ENCODE measurements at places on chromosomes 2 and 18.

- DNase-seq: no peak
Observed at GRCh38 chr2:8310557-8311455, 371.1 kb upstream of the ID2 start.

- no peak for DNase-seq
Observed at GRCh38 chr2:119449521-119449920, 17.9 kb downstream of the TMEM37 start.

DNA sequence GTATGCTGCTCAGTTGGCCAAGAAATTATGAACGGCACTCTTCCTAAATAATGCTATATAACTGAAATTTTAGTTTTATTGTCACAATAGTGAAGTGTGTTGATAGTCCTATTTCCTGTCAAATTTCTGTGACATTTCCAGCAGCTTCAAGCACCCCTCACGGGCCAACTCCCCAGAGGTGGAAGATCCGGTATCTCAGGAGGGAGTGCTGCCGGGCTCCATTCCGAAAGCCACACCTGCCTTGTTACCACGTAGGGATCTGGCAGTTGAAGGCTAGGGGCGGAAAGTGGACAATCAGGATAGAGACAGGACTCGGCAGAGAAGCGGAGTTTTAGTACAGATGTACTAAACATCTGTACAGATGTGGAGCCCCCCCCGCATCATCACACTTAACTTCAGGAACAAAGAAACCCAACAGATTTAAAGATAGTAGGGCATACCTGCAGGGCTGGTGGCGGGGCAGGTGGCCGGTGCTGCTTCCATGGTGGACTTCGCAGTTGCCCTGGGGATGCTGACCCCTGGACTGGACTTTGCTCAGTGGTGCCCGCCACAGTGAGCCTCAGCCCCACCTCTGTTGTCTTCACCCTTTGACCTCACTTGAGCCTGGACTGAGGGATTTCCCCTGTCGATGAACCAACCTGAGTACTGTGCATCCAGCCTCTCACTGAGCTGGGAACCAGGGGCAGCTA is 22.3 kb downstream of the ASAP2 start:
- DNase-seq: no peak

DNA sequence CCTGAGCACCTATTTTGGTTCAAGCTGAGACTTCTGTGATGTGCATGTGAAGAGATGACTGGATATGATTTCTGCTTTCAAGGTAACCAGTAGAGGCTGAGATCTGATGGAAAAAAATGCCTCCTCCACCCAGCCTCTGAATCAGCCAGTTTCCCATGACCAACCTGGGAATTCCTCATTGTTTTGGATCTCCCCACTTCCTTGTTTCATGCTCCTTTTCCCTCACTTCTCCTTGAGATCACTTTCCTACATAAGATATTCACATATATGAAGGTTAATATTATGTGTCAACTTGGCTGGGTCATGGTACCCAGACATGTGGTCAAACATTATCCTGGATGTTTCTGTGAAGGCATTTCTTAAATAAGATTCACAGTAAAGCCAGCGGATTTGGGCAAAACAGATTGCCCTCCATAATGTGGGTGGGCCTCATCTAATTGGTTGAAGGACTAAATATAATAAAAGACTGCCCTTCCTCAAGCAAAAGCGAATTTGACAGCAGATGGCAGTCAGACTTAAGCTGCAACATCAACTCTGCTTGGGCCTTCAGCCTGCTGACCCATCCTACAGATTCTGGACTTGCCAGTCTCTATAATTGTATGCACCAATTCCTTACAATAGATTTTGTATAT is 379.4 kb downstream of the TNS1 start:
- DNase-seq: no peak

- DNase-seq: no peak
Observed at GRCh38 chr2:229857634-229858033, 64.2 kb downstream of the TRIP12 start.

DNA sequence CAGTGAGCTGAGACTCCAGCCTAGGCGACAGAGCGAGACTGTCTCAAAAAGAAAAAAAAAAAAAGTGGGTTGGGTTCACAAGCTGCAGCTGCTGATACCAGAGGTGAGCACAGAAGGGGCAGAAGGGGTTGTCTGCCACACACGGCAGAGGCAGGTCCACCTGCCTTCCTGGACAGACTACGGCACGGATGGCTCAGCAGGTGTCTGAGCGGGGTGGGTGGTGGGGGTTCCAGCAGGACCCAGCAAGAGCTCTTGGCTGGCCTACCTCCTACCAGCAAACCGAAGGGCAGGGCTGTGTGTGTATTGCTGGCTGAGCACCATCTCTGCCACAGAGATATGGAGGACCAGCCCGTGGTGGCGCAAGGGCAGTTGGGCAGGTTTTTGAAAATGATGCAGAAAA is 130.4 kb upstream of the ASB18 start:
- no peak for DNase-seq

- DNase-seq: peak; percentile 52
Observed at GRCh38 chr2:88874063-88874657, 182.7 kb downstream of the RPIA start.

- DNase-seq: no peak
Observed at GRCh38 chr2:95261602-95262001, 12.6 kb upstream of the PROM2 start.

- DNase-seq: no peak
Observed at GRCh38 chr18:1053331-1054315, 149.0 kb downstream of the ADCYAP1 start.

- DNase-seq: no peak
Observed at GRCh38 chr2:98253461-98254070, 92.7 kb upstream of the CNGA3 start.

DNA sequence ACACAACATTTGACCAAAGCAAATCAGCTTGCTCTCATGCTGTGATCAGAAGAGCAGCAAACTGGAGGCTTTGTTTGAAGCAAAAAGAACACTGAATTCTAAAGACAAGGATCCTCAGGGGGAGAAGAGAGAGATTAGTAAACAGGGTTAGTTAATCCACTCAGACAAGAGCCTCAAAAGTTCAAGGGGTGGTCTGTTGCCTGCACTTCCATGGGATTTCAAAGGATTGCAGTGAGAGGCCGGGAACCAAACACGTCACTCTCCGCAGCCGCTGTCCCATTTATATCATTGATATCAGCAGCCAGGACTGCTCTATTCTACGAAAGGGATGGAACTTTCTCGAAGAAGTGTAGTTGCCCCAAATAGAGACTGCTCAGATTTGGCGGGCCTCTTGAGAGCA is 97.8 kb upstream of the SP3 start:
- peak; percentile 65 for DNase-seq

DNA sequence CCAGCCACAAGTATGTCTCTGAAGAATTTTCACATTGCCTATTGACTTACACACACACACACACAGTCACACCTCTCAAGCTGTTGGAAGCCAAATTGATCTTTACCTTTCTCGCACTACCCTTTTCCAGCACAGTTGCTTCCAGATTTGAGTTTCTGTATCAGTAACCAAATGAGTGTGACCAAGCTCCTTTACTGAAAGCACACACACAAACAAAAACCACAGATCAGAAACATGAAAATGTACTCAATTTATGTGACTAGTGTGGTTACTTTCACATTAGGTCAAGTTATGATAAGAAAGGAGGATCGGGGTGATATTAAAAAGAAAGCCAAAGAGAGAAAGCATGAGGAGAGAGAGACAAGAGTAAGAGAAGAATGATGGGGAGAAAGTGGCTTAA is 993.9 kb upstream of the POU3F3 start:
- no peak for DNase-seq

DNA sequence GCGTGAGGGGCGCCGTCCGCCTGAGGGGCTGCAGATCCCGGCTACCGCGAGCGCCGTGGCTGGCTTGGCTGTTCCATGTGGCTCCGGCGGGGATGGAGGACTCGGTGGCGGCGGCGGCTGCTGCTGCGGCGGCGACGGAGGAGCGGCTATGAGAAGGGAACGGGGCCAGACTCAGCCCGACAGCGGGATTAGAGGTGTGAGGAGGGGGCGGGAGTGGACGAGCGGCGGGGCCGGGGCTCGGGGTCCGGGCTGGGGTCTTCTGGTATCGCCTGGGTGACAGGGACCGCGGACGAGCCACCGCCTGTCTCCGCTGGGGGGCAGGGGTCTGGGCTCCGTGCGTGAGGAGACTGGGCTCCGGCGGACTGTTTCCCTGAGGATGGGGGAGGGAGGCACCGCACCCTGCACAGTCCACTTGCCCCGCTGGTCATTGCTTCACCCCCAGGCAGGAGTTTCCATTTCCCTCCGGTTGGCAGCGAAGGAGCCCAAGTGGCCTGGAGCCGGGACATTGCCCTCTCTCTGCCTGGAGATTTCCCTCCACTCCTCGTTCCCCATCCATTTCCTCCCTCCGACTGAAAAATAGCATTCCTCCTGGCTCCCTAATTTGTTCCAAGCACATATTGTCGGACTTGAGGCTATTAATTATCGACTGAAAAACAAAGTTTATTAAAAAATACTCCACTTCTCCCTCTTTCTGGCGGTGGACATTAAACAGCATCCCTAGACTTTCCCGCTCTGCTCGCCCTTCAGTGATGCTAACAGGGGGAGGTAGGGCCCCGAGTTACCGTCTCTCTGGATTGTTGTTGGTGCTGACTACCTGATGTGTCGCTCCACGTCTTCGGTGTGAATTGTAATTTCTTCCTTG is 577 bp downstream of the EHBP1 start:
- peak; percentile 61 for DNase-seq

GRCh38 chr2:150587547-150588505 is 100.4 kb upstream of the RND3 start:
- no peak for DNase-seq

- no peak for DNase-seq
Observed at GRCh38 chr2:60337142-60337497, 216.3 kb downstream of the BCL11A start.

DNA sequence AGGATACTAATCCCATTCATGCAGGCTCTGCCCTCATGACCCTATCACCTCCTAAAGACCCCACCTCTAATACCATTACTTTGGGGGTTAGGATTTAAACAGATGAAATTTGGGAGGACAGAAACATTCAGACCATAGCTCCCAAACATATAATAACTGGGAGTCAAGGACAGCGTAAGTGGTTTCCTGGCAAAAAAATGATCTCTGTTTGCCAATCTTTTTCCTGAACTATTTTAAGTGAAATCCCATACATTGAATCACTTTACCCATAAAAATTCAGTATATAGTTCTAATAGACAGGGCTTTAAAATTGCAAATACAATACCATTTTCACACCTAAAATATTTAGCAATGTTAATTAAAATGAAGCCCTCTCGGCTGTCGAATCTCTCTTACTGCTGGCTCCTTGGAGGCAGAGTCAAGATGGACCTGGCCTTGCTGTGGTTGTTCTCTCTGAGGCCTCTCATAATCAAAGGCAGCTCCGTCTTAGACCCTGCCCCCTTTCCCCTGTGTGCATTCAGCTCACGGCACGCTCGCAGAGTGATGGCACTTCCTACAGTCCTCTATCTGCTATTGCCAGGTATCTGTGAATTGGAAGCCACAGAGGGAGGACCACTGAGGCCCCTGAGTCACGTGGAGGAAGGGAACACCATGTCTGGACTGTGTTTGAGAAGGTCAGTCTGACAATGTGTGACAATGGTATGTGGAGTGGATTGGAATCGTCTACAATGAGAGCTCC is 132.3 kb downstream of the UXS1 start:
- no peak for DNase-seq

- no peak for DNase-seq
Observed at GRCh38 chr2:23213196-23213595, 171.8 kb upstream of the KLHL29 start.
